Aorta (tissue), 5 donors: ENCODE measurements at places on chromosomes 2 and 18. TPM values are rescaled to one million over a fixed set of nuclear protein-coding genes. Genes with fewer than 3 reads are reported as not detected.

LHCGR gene
- not detected for polyA plus RNA-seq

DNA sequence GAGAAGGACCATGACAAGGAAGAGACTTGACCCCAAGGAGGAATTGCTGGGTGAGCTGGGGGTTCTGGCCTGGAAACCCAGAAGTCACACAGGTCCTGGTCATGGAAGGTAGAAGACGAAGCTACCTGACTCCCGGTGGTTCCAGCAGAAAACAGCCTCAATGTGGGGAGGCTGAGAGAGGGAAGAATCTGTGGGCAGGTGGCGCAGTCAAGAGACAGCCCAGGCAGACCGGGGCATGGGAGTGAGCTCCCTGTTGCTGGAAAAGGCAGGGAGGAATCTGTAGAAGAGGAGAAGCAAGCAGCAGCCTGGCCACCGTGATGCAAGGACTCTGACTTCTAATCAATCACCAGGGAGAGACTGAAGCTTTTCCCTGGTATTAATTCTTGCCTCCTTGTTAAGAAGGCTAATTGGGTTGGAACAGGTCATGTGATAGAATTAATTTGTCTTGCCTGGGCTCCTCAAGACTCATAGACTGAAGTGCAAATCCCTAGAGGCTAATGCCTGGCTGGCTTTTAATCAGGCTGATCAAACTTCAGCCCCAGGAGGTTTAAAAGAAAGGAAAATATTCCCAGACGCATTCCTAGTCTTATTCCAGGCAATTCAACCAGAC lies 30.1 kb downstream of the CNGA3 start:
- no peak for DNase-seq
- H3K36me3 ChIP-seq: no peaks in the 10 kb centered on the region
- H3K27ac ChIP-seq: no peak overlapping the region
- no peak overlapping the region for H3K4me3 ChIP-seq

- peak overlapping the region; percentile 68 for H3K27ac ChIP-seq
- peaks cover 1% of the 10 kb centered on the region for H3K4me1 ChIP-seq
- no peak overlapping the region for H3K4me3 ChIP-seq
- no peaks in the 10 kb centered on the region for H3K36me3 ChIP-seq
- peak; percentile 91 for DNase-seq
- H3K27me3 ChIP-seq: no peaks in the 10 kb centered on the region
These were observed 88.2 kb downstream of the PLB1 start for GRCh38 chr2:28583899-28584553.

GRCh38 chr2:112733456-112733855 lies 12.6 kb downstream of the NT5DC4 start:
- no peaks in the 10 kb centered on the region for H3K4me1 ChIP-seq
- no peaks in the 10 kb centered on the region for H3K27me3 ChIP-seq
- H3K27ac ChIP-seq: no peak overlapping the region
- no peak overlapping the region for H3K4me3 ChIP-seq
- H3K36me3 ChIP-seq: no peaks in the 10 kb centered on the region

ZNF513 gene
- 32.7 TPM for polyA plus RNA-seq

DNA sequence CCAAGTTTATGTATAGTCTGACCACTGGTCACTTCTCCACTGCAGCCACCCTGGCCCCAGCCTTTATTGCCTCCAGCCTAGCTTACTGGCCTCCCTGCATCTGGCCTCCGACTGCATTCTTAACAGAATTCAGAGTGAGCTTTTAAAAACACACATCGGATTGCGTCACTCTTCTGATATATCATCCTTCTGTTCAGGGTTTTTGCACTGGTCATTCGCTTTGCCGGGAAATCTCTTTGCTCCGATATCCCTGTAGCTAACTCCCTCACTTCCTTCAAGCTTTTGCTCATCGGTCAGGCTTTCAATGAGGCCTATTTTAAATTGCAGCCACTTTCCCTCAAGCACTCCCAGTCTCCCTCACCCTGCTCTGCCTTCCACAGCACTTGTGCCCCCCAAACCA lies 101.6 kb upstream of the DLX2 start:
- no peak overlapping the region for H3K4me3 ChIP-seq
- no peaks in the 10 kb centered on the region for H3K4me1 ChIP-seq
- no peak for DNase-seq
- no peaks in the 10 kb centered on the region for H3K27me3 ChIP-seq
- H3K27ac ChIP-seq: no peak overlapping the region

SLC19A3 gene
- polyA plus RNA-seq: 0.63 TPM

- H3K27me3 ChIP-seq: no peaks in the 10 kb centered on the region
- peak within 1 kb of the TSS; percentile 96 for H3K4me3 ChIP-seq
- H3K4me1 ChIP-seq: no peaks in the 10 kb centered on the region
- peak within 1 kb of the TSS; percentile 85 for H3K27ac ChIP-seq
- DNase-seq: peak; percentile 91
These were observed at the start of gene SEMA4C for GRCh38 chr2:96869822-96870625. Gene SEMA4C, minus strand, starts transcription at chr2:96870080. Its CDS starts 2,194 bp downstream, at chr2:96867886.

TMEM37 gene
- polyA plus RNA-seq: 1.2 TPM

RAPGEF4 gene
- polyA plus RNA-seq: 0.46 TPM

- H3K27ac ChIP-seq: no peak overlapping the region
- H3K27me3 ChIP-seq: no peaks in the 10 kb centered on the region
- H3K4me3 ChIP-seq: no peak overlapping the region
- no peaks in the 10 kb centered on the region for H3K36me3 ChIP-seq
These were observed 3.5 kb upstream of the LBX2 start for GRCh38 chr2:74502720-74503505.

TNS1 gene
- 303 TPM for polyA plus RNA-seq

GRCh38 chr2:28615706-28616105 lies 119.8 kb downstream of the PLB1 start:
- no peak overlapping the region for H3K4me3 ChIP-seq
- no peaks in the 10 kb centered on the region for H3K27me3 ChIP-seq
- H3K36me3 ChIP-seq: no peaks in the 10 kb centered on the region
- no peaks in the 10 kb centered on the region for H3K4me1 ChIP-seq
- DNase-seq: peak; percentile 2

DNA sequence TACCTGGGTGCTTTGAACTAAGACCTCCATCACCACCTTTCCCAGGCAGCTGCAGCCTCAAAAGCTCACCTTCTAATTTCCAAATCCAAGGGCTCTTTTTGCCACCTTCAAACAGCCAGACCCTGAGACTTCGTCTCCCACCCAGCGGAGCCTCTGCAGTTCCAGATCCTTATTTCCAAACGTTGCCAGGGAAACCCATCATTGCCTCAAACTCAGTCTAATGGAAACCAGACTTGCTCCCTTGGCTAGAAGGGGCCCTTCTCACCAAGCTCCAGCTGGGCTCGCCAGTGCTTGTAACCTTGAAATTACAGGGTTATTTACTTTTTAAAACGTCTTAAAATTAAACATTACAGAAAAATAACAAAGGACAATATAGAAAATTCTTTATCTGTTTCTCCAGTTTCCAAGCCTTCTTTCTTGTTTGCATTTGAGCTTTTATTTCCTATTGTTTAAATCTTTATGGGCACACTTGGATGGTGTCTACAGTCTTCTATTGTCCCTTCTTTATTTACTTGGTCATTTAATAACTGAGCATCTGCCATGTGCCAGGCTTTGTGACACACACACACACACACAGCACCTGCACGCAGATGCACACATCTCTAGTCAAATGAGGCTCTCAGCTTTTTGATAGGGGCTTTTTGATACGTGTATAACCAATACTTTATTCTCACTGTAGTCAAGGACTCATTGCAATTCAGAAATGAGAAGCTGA lies 36.1 kb downstream of the TRPM8 start:
- DNase-seq: no peak
- H3K27ac ChIP-seq: no peak overlapping the region
- no peak overlapping the region for H3K4me3 ChIP-seq
- no peaks in the 10 kb centered on the region for H3K27me3 ChIP-seq

GRCh38 chr2:241867776-241868420 lies 1.6 kb upstream of the RTP5 start:
- no peaks in the 10 kb centered on the region for H3K36me3 ChIP-seq
- H3K4me1 ChIP-seq: no peaks in the 10 kb centered on the region
- DNase-seq: no peak
- no peak overlapping the region for H3K27ac ChIP-seq

DNA sequence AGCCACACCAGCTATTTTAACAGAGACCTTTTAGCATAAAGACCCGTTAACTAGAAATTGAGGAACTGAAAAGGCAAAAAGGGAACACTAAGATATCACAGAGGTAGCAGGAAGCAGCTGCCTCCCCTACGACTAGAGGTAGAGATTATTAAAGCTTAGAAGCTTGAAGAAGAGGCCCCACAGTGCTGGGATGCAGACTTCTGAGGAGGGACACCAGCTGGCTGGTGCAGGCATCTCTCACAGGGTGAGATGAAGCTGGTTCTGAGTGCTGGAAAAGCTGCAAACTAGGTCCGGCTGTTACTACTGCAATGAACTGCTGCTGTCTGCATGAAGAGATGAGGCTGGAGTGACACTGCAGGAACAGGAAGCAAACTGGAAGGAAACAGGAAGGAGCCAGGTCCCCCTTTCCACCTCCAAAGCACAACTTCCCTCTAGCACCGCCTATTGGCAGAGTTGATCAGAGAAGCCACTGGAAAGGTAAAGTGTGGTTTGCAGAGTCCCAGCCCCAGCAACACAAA lies 61.2 kb upstream of the MRPS9 start:
- H3K36me3 ChIP-seq: no peaks in the 10 kb centered on the region
- H3K27ac ChIP-seq: no peak overlapping the region
- no peak for DNase-seq
- peaks cover 1% of the 10 kb centered on the region for H3K27me3 ChIP-seq
- H3K4me1 ChIP-seq: no peaks in the 10 kb centered on the region

DNA sequence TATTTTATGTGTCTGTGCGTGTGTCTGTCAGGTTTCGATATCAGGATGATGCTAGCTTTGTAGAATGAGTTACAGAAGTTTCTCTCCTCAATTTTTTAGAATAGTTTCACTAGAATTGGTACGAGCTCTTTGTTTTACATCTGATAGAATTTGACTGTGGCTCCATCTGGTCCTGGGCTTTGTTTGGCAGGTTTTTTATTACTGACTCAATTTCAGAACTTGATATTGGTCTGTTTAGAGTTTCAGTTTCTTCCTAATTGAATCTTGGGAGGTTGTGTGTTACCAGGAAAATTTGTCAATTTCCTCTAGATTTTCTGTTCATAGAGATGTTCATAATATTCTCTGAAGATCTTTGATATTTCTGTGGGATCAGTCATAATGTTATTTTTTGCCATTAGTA lies 289.4 kb upstream of the COL3A1 start:
- no peaks in the 10 kb centered on the region for H3K27me3 ChIP-seq
- DNase-seq: no peak
- H3K4me1 ChIP-seq: no peaks in the 10 kb centered on the region
- no peak overlapping the region for H3K27ac ChIP-seq
- no peak overlapping the region for H3K4me3 ChIP-seq
- no peaks in the 10 kb centered on the region for H3K36me3 ChIP-seq

DNA sequence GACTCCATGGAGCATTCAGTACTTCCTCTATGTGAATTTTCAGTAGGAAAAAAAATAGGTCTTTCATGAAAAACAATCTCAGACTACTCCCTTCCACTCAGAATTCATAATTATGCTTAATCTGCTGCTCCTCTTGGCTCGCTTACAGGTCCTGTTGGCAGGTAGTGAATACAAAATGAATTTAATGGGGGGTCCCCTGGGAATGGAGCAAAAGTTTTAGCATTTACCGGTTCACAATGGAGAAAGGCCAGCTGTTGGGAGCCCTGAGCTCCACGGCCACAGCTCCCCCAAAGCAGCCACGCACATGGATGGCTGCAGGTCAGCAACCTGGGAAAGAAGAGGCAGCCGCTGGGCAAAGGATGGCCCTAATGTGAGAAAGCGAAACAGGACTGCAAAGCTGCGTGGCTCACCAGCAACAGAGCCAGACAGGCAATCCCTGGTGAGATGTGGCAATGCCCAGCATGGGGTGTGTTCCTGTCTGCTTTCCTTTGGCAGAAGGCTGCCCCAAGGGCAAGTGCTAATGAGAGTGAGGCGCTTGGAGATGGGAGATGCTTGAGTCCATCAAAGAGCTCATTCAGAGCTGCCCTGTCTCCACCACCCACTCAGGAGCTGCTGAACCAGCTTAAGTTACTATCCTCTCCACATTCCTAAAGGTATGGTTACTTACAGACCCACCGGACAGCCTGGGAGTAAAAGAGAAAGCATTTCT lies 447.4 kb downstream of the EPHA4 start:
- no peaks in the 10 kb centered on the region for H3K4me1 ChIP-seq
- no peak overlapping the region for H3K27ac ChIP-seq
- H3K36me3 ChIP-seq: no peaks in the 10 kb centered on the region
- DNase-seq: no peak
- no peaks in the 10 kb centered on the region for H3K27me3 ChIP-seq

DNA sequence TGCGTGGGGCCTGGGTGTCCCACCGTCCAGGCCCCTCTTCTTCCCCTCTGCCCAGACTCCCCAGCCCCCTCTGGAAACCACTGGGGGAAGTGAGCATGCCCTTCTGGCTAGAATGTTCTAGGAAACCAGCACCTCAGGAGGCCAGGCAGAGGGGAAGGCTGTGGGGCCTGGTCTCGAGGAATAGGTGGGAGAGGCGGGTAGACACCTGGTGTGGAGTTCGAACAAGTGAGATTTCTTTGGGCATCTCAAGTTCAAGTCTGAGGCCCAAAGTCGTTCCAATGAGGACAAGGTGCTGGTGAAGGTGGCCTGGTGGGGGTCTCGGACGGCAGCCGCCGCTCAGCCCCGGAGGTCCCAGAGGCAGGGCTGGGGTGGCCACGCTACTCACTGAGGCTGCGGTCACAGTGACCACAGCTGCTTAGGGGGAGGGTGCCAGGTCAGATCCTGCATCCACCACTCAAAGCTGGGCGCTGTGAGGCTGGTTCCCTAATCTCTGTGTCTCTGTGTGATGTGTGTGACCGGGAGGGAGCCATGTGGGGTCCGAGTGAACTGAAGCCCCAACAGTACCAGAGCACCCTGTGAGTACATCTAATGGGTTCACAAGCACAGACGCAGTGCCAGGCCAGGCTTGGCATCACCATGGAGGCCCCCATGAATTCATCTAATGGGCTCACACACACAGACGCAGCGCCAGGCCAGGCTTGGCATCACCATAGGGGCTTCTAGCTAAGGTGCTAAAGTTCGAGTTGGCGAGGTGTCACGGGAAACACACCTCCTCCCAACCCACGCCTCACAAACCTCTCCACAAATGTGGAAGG lies 26.5 kb upstream of the PXDN start:
- no peak for DNase-seq
- H3K4me1 ChIP-seq: no peaks in the 10 kb centered on the region
- no peak overlapping the region for H3K27ac ChIP-seq

ARL4C gene
- polyA plus RNA-seq: 6.8 TPM

FARSB gene
- 11.4 TPM for polyA plus RNA-seq

GRCh38 chr18:21593540-21594257 lies 6.8 kb downstream of the ESCO1 start:
- H3K4me1 ChIP-seq: no peaks in the 10 kb centered on the region
- H3K27ac ChIP-seq: no peak overlapping the region
- H3K27me3 ChIP-seq: no peaks in the 10 kb centered on the region
- no peaks in the 10 kb centered on the region for H3K36me3 ChIP-seq

- H3K27me3 ChIP-seq: no peaks in the 10 kb centered on the region
- no peaks in the 10 kb centered on the region for H3K36me3 ChIP-seq
- no peaks in the 10 kb centered on the region for H3K4me1 ChIP-seq
- H3K27ac ChIP-seq: no peak overlapping the region
These were observed 171.1 kb downstream of the HDAC4 start for GRCh38 chr2:239229545-239230279.

CD28 gene
- 4.0 TPM for polyA plus RNA-seq

- no peak for DNase-seq
- H3K4me1 ChIP-seq: no peaks in the 10 kb centered on the region
- H3K27me3 ChIP-seq: no peaks in the 10 kb centered on the region
- no peaks in the 10 kb centered on the region for H3K36me3 ChIP-seq
These were observed 81.1 kb upstream of the ZNF397 start for GRCh38 chr18:35159782-35160181.

- H3K4me1 ChIP-seq: no peaks in the 10 kb centered on the region
- H3K4me3 ChIP-seq: no peak overlapping the region
- no peaks in the 10 kb centered on the region for H3K36me3 ChIP-seq
- no peak overlapping the region for H3K27ac ChIP-seq
- H3K27me3 ChIP-seq: no peaks in the 10 kb centered on the region
- DNase-seq: peak; percentile 80
These were observed 1.1 kb downstream of the TMEM18 start for GRCh38 chr2:675982-676646.
